Fibroblast of skin of right biceps (primary cell): ENCODE measurements at places on chromosomes 2 and 18.
A peak's percentile ranks its signal among the peaks of the same experiment; 100 is the strongest.

GRCh38 chr2:44671916-44672315, 269.6 kb upstream of the SIX3 start:
- DNase-seq, result no peak

DNA sequence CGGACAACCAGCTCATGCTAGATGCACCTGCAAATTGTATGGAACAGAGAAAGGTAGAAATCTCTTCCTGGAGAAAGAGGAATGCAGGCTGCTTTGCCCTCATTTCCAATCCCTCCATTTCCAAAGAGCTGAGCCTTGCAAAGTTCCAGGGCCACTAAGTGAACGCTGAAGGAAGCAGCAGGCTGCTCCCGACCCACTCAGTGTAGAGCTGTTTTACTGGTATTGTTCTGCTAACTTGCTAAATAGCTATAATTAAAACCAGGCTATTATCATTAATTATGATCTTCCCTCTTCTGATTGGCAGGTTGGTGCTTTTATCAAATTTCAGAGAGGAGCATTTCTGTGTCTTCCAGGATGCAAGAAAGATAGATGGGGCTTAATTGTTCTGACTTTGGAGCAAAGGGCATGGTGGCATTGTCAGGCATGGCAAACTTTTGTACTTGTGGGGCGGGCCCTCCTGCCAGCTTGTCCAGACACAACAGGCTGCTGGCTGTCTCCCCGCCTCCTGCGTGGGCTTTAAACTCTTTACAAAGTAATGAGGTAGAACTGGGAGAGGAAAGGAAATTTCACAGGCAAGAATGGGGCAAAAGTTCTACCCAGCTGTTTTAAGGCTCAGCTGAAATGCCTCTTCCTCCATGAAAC, 40.2 kb downstream of the ALK start:
- no peak for DNase-seq

GRCh38 chr2:11762799-11763461, 16.5 kb downstream of the LPIN1 start:
- no peak for DNase-seq

DNA sequence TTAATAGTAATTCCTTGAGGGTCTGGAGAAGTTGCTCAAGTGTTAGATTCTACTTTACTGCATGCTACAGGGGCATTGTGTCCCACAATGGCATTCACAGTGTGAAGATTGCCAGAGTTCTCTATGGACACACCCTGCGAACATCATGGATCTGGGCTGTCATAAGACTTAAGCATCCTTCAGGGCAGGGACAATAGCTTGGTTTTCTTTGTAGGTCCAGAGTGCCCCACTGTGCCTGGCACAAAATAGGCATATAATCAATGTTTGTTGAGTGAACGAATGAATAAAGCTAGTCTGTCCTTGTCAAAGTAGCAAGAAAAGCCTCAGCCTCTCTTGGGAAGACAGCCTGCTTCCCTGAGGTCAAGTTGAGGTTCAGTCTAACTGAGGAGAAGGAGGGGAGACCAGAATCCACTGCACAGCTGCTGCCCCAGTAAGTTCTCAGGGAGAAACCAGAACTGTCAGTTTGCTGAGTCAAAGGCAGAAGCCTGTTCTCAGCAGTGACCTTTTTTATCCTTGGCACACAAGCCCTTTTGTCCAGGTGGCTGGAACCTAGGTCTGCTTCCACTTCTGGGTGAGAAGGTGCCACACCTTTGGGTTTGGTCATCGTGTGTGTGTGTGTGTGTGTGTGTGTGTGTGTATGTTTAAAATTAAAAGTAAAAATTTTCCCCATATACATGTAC, 15.0 kb downstream of the INPP4A start:
- no peak for DNase-seq

GRCh38 chr2:179262077-179262660, 2.5 kb downstream of the SESTD1 start:
- no peak for DNase-seq

- DNase-seq, result peak; percentile 93
These were observed 179.7 kb downstream of the ACKR3 start for GRCh38 chr2:236749346-236749745.

DNA sequence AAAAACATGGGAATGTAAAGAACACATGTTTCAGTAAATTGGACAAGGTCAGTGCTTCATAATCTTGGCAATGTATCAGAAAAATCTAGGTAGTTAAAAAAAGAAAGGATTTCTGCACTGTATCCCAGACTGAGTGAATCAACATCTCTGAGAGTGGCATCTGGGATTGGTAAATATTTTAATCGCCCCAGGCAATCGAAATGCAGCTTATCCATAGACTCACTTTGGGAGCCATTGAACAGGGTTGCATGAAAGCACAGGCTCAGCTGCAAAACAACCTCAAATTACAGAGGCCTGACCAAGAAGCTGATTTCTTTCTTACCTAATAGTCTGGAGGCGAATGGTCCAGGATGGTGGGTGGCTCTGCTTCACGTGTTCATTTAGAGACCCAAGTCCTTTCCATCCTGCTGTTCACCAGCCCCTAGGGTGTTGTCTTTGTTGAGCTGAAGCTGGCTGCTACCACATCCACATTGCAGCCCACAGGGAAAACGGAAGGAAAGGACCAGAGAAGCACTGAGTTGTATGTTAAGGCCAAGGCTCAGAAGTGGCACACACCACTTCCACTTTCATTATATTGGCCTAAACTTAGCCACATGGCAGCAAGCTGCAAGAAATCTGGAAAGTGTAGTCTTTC, 59.0 kb downstream of the MOGAT1 start:
- no peak for DNase-seq

GRCh38 chr2:74191596-74192380, 6.6 kb upstream of the MTHFD2 start:
- DNase-seq, result no peak

GRCh38 chr2:100791294-100791935, 28.5 kb upstream of the NPAS2 start:
- DNase-seq, result no peak

DNA sequence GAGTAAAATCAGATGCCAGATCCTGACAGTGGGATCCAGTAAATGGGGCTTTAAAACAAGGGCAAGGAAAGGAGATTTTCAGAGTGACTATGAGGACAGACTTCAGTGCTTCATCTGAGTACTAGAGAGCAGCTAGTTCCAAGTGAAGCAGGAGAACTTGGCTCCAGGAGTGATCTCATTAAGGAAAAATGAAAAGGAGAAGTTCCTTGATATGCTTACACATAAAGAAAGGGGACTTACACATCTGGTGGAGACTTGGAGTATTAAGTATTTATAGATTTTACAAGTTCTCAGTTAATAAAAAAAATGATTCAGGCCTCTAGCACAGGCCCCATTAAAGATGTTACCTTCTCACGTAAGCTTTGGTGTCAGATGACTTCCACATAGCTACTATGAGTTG, 105.8 kb downstream of the ICOS start:
- no peak for DNase-seq

- peak; percentile 40 for DNase-seq
These were observed 7.1 kb upstream of the KLF11 start for GRCh38 chr2:10036095-10036884.

DNA sequence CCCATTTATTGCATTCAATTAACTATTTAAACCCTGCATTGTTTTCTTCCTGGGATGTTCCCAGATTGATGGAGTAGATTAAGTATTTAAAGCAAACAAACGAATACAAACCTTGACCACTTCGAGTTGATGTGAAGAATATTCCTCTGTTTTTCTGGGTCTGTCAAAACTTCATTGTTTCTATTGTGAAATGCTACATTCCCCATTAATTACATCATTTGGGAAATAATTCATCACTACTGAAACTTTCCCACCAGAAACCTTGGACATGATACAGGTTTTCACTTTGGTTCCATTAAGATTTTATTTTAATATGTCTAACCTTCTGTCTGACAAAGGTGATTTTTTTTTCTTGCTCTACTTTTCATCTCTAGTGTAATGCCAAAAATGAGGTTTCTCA, 365.1 kb upstream of the ETAA1 start:
- no peak for DNase-seq

- DNase-seq, result no peak
These were observed 82.1 kb downstream of the TMEM182 start for GRCh38 chr2:102843764-102844443.

DNA sequence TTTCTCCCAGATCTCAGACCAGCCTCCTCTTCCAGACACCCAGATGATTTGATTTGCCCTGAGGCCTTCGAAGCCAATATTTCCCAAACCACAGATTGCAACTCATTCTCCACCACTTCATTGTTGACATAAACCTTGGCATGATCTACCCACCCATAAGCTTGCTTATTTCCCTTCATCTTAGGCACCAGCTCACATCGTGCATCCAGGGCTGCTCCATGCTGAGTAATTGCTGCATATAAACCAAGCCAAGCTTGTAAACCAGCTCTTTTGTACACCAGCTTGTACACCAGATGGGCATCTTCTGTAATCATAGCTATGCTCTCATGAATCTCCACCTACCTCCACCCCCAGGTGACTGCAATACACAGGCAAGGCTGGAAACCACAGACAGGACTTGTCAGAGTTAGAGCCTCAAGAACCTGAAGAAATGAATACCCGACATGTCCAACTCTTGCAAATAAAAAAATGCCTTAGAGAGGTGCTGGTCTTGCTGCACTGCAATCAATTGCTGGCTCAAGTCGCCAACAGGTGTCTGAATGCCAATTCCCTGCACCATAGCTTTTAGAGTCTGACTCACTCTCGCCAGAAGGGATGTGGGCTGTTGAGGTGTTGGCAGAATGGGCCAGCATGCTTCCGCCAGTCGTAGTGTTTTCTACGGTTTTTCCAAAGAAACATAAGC, 31.5 kb downstream of the TRABD2A start:
- no peak for DNase-seq

DNA sequence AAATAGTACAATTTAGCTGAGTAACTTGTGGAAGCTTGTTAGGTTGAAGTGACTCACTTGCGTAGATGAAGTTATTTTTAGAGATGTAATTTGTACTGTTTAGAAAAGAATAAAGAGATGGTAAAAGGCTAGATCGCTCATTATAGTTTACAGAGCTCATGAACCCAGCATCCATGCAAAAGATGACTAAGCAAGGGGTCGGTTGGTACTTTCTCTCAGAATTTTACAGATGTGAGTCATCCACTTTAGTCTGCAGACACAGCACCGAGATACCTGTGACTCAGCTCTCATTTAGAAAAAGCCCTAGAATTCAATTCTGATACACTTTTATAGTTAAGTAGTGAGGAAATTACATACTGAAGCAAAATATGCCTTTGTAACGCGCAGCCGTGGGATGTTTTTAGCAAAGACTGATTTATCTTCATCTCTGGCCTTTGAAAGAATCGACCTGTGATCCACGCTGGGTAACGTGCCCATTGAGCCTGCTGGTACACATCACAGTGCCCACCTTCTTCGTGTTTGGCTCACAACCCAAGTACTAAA, 116.5 kb upstream of the FOSL2 start:
- peak; percentile 99 for DNase-seq

DNA sequence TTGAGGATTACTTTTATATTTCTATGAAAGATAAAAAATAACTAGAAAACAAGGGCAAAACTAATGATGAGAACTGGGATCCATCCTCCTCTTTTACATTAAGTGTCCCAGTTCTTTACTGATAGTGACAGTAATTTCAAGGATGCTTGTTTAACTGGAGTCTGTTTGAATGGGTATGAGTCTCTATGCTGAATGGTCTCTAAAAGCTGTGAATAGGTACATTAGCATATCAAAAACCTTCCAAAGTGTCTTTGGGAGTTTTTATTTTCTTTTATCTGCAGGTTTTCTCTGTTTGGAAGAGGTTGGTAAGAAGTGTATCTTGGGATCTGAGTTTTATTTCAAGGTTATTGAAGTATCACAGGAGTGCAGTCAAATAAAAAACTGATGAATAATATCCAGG, 30.0 kb downstream of the DSEL start:
- no peak for DNase-seq

DNA sequence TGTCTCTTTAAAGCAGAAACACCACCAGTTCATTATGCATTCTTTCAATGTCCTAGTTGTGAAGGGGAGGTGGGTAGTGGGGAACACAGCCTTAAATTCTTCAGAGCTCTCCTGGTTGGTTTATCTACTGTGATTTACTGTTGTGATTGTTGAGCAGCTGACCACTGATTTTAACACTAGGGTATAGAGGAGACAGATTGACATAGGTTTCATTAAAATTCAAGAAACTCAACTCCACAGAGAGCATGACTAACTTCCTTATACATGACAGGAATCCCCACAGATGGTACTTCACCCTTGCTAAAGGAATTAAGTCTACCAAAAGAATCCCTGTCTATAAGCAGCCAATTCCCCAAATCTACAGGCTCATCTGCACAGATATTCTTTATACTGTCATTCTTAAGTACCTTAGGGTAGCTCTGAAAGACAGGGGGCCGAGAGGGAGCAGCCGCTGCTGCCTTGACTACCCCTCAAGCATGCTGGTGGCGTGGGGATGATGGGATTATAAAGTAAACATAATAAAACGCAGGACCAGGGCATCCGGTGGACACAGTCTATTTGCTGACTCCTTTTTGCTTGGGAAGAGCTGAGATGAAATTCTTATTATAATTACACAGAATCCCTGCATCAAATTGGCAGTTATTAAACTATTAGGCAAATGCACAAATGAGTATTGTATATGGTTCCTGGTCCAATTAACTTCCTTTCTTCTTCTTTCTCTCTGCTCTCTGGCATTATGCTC, 1377.6 kb upstream of the PIK3C3 start:
- peak; percentile 78 for DNase-seq

DNA sequence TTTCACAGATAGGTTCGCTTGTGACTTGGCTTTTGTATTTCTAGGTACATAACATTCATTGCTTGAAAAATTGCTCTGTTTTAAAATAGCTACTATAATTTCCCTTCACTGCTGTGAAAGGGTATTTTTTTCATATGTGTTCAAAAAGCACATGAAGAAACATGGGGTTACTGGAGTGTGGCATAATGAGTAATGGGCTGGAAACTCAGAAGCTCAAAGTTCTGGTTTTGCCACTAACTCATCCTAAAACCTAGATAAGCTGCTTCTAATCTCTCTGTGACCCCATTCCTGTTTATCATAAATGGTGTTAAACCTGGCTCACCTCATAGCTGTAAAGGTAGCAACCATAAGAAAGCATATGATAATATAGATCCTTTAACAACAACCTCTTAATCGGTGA, 319.3 kb downstream of the PTPRM start:
- no peak for DNase-seq

GRCh38 chr18:59910967-59911366, 11.2 kb downstream of the PMAIP1 start:
- DNase-seq, result peak; percentile 77

DNA sequence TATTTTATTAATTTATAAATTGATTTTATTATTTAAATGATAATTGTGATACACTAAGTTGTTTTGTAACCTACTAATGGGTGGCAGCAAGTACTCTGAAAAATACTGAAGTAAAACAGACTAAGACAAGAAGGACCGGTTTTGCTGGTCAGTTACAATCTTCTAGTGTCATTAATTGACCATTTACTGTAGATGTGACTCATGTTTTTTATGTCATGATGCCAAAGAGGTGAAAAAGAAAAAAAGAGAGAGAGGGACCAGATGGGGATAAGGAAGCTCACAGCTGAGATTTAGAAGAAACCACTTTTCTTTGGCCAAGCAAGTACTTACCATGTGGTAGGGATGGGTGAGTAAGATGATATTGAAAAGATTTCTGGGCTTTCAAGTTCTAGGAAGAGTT, 955.8 kb upstream of the LRRTM1 start:
- no peak for DNase-seq

GRCh38 chr18:9782073-9782857, 74.2 kb downstream of the RAB31 start:
- DNase-seq, result peak; percentile 91

GRCh38 chr2:160478660-160479059, 14.9 kb downstream of the RBMS1 start:
- no peak for DNase-seq

- peak; percentile 65 for DNase-seq
These were observed 774 bp upstream of the FZD7 start for GRCh38 chr2:202032846-202033316.
